HTR-8/SVneo (cell line): ENCODE measurements at places on chromosomes 3 and 15.

GRCh38 chr3:25843332-25843731 is 53.4 kb downstream of the OXSM start:
- no peak for DNase-seq

GRCh38 chr3:99845331-99845730 is 27.7 kb downstream of the CMSS1 start:
- no peak for DNase-seq

DNA sequence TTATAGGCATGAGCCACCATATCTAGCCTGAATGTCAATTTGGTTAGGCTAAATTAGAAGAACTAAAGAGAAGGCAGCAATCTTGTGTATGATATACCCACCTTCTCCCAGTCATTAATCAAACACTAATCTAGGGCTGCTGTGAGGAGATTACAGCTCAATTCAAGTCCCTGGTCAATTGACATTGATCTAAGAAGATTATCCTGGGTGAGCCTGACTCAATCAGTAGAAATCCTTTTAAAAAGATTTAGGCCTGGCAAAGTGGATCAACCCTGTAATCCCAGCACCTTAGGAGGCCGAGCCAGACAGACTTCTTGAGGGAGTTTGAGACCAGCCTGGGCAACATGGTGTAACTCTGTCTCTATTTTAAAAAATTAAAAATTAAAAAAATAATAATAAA is 2.5 kb upstream of the DNAH12 start:
- no peak for DNase-seq

- no peak for DNase-seq
Observed at GRCh38 chr3:187079090-187080022, 59.9 kb downstream of the RPL39L start.

GRCh38 chr3:9097495-9097894 is 134.2 kb upstream of the RAD18 start:
- DNase-seq, result no peak

DNA sequence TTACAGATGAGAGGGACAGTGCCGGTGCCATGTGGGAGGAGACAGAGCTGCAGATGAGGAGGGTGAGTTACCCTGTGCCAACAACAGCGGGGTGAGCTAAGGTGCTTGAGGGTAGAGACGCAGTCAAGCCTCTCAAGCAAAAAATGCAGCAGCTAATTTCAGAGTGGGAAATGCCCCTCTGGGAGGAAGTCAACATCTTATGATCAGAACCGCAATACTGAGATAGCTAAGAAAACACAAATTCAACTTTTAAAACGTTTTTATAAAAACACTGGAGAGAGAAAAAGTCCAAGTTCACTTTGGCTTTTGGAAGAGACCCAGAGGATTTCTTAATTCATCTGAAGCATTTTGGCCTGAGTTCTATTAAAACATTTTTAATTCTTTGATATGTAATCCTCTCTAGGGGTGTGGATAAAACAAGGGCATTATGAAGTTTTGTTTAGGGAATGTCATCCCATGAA is 319.2 kb downstream of the SLC9A9 start:
- DNase-seq, result no peak

DNA sequence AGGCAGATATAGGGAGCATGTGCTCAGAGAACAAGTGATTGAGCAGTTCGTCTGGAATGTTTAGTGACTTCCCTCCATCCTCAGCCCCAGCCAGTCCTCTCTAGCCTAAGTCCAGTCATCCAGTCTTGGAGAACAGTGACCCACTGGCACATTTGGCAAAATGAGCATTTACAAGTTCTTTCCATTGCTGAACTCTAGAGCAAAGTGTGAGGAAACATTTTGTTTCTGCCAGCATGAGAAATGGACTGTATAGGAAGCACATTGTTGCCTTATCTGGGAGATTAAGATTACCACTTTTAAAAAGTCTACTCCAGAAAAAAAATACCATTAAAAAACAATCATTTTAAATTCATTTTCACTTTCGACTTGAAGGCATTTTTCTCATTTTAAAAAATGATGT is 353.6 kb downstream of the SHQ1 start:
- no peak for DNase-seq

DNA sequence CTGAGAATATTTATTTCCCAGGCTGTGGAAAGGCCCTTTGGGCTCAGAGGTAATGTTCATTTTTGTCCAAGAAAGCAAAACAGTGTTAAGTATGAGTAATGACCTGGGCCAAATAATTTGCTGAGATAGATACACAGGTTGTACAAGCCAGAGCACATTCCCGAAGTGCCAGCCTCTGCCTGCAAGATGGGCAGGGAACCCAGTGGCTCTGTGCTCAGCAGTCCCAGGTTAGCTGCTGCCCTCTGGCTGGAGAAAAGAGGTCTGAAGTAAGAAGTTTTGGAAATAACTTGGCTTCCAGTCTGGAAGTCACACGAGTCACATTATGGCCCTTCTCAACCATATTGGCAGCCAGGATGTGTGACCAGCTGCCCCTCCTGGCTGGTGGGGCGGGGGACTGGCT is 20.2 kb downstream of the MYZAP start:
- DNase-seq, result peak; percentile 24

DNA sequence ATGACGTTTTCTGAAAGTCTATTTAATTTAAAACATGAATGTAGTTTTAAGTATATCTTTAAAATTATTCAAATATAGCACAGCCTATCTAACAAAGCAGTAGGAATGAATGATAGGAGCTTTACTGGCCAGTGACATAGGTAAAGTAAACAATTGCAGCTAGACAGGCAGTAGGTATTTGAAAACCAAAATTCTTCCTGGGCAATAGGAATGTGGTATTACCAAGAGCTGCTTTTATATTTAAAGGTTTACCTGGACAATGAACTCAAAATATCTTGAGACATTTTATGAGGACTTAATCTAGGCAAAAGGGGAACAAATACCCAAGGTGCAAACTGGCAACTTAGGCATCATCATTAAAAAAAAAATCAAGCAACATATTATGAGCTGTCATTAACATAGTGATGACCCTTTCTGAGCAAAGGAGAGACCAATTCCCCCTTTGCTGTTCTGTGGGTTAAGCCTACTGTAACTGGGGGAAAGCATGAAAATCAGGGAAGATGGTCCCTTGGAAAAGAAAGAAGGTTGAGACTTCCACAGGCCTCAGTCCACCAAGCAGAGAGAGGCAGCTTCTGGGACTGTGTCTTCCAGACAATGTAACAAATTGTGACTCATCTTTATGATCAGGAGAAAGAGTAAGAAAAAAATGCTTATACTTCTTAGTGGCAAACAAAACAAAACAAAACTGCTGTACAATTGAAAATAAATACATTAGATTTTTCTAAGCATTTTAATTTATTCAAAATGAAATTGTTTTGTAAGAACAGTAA is 12.9 kb downstream of the ISL2 start:
- DNase-seq, result no peak

- DNase-seq, result no peak
Observed at GRCh38 chr3:126538316-126538715, 14.4 kb downstream of the CHST13 start.

- no peak for DNase-seq
Observed at GRCh38 chr3:113165841-113166240, 45.5 kb upstream of the BOC start.

GRCh38 chr3:57910990-57911389 is 97.2 kb upstream of the FLNB start:
- DNase-seq, result peak; percentile 29

- DNase-seq, result no peak
Observed at GRCh38 chr3:31925271-31925630, 55.8 kb downstream of the OSBPL10 start.

DNA sequence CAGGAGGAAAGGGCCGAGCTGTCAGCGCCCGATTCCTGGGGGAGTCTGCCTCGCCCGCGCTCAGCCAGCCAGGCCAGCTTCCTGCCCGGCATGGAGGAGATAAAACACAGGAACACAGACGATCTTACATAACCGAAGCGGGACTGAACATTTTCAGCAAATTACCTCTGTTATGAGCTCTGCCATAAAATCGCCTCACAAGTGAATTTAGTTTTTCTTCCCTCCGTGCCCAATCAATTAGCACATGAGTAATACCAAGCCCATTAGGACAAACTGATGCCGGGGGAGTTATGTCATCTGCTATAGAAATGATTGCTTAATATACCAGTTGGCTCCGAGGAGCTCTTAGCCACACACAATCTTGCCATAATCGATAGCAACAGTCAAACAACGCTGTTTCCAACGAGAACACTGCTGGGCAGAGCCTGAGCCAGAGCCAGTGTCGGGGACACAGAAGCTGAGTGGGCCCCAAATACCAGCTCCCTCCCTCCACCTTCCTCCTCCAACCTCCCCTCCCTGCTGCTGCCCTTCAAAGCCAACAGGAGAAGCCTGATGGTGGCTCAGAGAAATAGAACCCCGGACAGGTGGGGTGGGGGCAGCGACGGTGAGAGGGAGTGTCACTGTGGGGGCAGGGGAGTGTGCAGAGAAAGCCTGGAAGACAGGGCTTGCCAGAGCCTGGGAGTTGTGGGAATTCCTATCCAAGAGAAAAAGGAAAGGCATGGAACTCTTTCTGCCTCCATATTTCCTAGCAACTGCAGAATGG is 279.4 kb upstream of the TLE3 start:
- DNase-seq, result no peak

- no peak for DNase-seq
Observed at GRCh38 chr3:14389716-14390115, 12.7 kb upstream of the SLC6A6 start.
